Endothelial cell of umbilical vein (primary cell): ENCODE measurements at places on chromosomes 6 and 20. TPM values are rescaled to one million over a fixed set of nuclear protein-coding genes. Genes with fewer than 3 reads are reported as not detected.

The SLC22A2 gene
- polyA plus RNA-seq: not detected in 2 replicates

The CUTA gene
- polyA plus RNA-seq: 202 and 241 TPM in 2 replicates

The SLC35D3 gene
- polyA plus RNA-seq: not detected in 2 replicates

The PANK2 gene
- 18.4 and 18.9 TPM in 2 replicates for polyA plus RNA-seq

The SLC23A2 gene
- polyA plus RNA-seq: 21.6 and 24.5 TPM in 2 replicates
